ENCODE measurements at places on chromosomes 16 and 17. TPM values are rescaled to one million over a fixed set of nuclear protein-coding genes. Genes with fewer than 3 reads are reported as not detected.

Gene UTS2R
- total RNA-seq: not detected

Gene GGT6
- total RNA-seq: not detected

Gene KRTAP3-2
- not detected for total RNA-seq

Gene SUPT4H1
- 168 TPM for total RNA-seq

Gene RUNDC3A
- total RNA-seq: 0.31 TPM

Gene KRTAP1-1
- total RNA-seq: not detected

Gene PABPN1L
- total RNA-seq: not detected

Gene KRTAP3-1
- not detected for total RNA-seq

Gene NAGS
- total RNA-seq: 2.6 TPM

Gene PRAC1
- total RNA-seq: not detected

Gene RPUSD1
- 84.1 TPM for total RNA-seq

Gene FBXO39
- not detected for total RNA-seq

Gene EMP2
- 11.2 TPM for total RNA-seq

Gene G6PC1
- total RNA-seq: not detected

Gene GRAPL
- not detected for total RNA-seq

Gene NACA2
- total RNA-seq: not detected

Gene KRT20
- not detected for total RNA-seq

Gene SEPHS2
- total RNA-seq: 8.2 TPM

Gene CACNG5
- not detected for total RNA-seq

Gene ATP2A1
- not detected for total RNA-seq

Gene COQ9
- 82.4 TPM for total RNA-seq

Gene STX1B
- total RNA-seq: 1.0 TPM

Gene ICAM2
- 8.2 TPM for total RNA-seq

Gene TPPP3
- total RNA-seq: not detected

Gene TAC4
- total RNA-seq: 0.20 TPM

Gene CRAMP1
- 7.0 TPM for total RNA-seq

Gene CDK5R1
- total RNA-seq: 3.5 TPM

Gene HAPSTR1
- 41.7 TPM for total RNA-seq

Gene DBNDD1
- total RNA-seq: 4.1 TPM

Gene HP
- not detected for total RNA-seq

Gene KRTAP9-4
- total RNA-seq: not detected

Gene C16orf96
- not detected for total RNA-seq

Gene PHF23
- 115 TPM for total RNA-seq

Gene TERF2IP
- 46.8 TPM for total RNA-seq

Gene CEP112
- total RNA-seq: 2.5 TPM

Gene RNF213
- total RNA-seq: 28.8 TPM

Gene CNTNAP1
- 9.9 TPM for total RNA-seq

Gene KRTAP4-4
- total RNA-seq: not detected

Gene KRTAP17-1
- total RNA-seq: not detected

Gene SLC5A2
- total RNA-seq: not detected

Gene MT3
- total RNA-seq: not detected

Gene CA7
- total RNA-seq: not detected

Gene STH
- total RNA-seq: not detected

Gene CLEC18A
- 0.10 TPM for total RNA-seq
